Stimulated activated CD4-positive, alpha-beta T cell treated with anti-CD3 and anti-CD28 coated beads, Interleukin-1b, Interleukin-23, amount 100 ng/mL, for 24 hours (primary cell): ENCODE measurements at places on chromosomes 11 and 22.

- DNase-seq, result no peak
Measured at GRCh38 chr11:86676533-86677154, 4.2 kb upstream of the ME3 start.

- DNase-seq, result no peak
Measured at GRCh38 chr11:69492201-69492991, 10.9 kb downstream of the LINC01488 start.

GRCh38 chr11:121540627-121541026 is 87.9 kb upstream of the SORL1-AS1 start:
- DNase-seq, result no peak

DNA sequence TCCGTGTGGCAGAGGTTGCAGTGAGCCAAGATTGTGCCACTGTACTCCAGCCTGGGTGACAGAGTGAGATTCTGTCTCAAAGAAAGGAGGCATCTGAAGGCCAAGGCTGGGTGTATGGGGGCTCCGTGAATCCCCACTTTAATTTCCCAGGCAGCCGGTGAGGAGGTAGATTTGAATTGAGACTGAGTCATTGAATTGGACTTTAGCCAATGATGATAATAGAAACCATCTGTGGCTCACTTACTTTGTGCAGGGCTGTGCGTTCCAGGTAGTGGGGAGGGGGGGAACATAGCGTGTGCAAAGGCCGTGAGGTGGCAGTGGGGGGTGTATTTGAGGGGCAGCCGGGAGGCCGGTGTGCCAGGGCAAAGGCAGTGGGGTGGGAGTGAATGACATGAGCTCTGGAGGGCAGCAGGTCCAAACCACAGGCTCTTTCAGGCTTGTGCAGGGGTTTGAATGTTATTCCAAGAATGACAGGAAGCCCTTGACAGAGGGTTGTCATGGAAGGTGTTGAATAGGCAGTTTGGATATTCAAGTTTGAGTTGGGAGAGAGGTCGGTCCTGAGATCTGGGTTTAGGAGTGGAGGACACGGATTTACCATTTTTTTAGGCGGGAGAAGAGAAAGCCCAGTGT is 6.1 kb downstream of the ARHGAP8 start:
- no peak for DNase-seq

DNA sequence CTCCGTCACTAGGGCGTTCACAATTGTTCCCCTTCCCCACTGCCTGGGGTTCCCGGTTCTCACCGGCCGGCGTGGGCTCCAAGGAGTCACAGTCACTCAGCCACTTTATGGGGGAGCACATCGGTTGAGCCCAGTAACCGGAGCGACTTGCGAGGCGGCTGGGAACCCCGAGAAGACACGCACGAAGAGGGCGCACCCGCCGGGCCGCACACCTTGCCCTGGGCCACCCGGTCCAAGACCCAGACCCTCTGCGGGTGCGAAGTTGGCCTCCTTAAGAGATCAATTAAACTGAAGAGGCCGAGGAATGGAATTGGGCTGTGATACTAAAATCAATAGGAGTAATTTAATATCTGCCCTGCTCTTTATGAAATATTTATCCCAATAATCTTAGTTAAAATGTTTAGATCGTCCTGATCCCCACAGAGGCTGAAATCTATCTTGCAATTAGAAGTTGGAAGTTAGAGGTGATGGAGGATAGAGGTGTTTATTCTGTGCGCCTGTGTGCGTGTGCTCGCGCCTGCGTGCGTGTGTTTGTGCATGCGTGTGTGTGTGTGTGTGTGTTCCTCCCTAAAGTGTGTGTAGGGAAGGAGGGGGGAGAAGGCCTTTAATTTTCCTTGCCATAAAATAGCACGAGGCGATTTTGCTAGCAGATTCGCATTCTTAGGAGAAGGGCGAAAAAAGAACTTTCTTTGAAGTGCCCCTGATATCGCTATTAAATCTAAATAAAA is 954 bp upstream of the MN1 start:
- no peak for DNase-seq

DNA sequence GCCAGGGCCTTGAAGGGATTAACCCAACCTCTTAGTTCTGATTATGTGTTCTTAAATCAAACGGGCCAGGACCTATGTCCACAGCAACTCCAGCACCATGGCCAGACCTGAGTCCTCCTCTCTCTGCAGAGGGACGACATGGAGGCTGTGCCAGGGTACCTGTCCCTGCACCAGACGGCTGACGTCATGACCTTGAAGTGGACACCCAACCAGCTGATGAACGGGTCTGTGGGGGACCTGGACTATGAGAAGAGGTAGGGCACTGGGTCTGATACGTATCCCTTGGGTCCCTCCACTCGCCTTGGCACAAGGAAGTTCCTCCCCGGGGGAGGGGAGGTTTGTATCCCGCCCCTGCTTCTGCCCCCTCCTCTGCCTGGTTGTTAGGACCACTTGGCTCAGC is 53.6 kb downstream of the SGSM1 start:
- DNase-seq, result no peak

DNA sequence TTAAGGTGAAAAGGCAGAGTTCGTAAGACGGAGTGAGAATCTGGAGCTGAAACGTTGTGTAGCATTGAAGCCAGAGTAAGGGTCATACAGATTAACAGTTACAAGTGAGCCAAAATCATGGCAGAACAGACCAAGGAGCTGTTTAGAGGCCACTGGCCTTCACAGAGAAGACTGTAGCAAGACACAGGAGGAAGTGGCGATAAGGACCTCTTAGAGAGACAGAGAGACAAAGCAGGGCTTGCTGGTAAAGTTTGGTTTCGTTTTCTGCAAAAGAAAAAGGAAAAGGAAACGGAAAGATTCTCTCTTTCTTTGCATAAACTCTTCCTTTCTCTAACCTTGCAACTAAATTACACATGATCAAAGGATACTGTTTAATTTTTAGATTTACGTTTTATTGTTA is 83.0 kb downstream of the AASDHPPT start:
- no peak for DNase-seq

DNA sequence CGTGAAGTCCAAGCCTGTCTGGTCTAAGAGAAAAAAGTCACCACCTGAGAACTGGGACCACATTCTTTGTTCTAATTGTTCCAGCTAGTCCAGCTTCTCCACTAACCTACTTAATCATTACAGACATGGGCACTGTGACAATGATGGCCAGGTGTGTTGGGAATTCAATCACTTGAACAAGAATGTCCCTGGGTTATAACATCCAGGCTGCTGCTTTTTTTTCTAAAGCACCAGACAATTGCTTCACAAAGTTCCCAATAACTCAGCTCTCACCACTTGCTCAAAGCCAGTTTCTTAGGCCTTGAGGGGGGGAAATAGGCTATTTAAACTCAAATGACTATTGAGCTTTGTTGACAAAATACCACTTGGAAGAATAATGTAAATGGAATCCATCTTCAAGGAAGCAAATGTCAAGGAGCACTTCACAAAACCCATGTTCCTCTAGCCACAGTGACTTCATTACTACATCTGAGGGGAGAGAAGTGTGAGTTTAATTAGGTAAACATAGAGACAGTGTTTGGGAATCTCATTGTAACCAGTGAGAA is 80.3 kb downstream of the ME3 start:
- DNase-seq, result no peak

DNA sequence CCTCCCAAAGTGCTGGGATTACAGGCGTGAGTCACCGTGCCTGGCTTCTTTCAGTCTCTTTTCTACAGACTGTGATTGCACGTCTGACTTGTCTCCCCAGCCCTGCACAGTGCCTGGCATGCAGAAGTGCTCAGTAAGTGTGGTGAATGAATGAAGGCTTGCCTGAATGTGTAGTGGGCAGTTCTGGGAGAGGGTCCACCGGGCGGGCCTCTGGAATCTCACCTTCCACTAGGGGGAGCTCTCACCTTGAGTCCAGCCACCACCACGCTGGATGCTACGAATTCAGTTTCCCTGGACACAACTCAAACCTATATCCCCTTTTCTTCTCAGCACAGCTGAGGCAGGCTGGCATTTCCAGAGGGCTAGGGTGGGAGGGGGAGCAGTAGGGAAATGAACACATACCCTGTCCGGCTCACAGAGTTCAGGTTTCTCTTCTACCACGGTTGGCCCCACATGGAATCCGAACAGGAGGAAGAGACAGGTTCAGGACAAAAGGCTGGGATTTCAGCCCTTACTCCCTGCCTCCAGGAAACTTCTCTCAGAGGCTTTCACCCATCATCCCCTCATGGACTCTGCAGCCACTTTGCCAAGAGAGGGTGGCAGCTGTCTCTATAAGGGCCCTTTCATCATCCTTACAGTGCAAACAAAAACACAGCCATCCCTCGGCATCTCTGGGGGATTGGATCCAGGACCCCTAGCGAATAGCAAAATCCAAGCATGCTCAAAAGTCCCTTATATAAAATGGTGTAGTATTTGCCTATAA is 86.8 kb downstream of the NECTIN1 start:
- no peak for DNase-seq

GRCh38 chr11:115049796-115050195 is 371.5 kb downstream of the NXPE2 start:
- no peak for DNase-seq

- no peak for DNase-seq
Measured at GRCh38 chr11:111326824-111327223, 28.5 kb downstream of the POU2AF3 start.

- DNase-seq, result peak; percentile 66
Measured at GRCh38 chr22:22710719-22711531, 66.5 kb downstream of the GGTLC2 start.

DNA sequence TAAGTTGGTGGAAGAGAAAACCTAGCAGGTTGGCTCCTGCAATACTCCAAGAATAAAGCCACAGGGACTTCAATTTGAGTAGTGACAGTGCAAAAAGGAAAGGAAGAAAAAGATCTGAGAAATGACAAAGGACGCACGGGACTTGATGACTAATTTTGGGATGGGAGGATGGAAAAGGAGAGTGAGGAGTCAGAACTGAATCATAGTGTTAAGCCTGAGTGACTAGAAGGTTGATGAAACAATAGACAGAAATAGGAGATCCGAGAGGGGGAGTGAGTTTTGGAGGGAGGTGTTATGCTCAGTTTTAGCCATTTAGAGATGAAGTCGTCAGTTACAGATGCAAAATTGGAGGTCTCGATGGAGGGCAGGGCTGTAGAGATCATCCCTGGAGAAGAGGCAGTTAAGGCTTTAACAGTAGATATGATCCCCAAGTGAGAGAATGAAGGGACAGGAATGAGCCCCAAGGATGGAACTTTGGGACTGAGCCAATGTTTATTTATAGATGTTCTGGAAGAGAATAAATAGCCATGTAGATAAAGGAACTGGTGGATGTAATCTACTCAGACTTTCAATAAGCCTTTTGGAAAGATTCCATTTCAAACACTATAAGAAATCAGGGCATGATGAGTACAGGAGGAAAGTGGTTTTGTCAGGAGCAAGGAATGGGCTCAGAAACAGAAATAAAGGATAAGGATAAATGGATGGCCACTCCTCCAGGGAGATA is 108.9 kb upstream of the NCAM1 start:
- no peak for DNase-seq

DNA sequence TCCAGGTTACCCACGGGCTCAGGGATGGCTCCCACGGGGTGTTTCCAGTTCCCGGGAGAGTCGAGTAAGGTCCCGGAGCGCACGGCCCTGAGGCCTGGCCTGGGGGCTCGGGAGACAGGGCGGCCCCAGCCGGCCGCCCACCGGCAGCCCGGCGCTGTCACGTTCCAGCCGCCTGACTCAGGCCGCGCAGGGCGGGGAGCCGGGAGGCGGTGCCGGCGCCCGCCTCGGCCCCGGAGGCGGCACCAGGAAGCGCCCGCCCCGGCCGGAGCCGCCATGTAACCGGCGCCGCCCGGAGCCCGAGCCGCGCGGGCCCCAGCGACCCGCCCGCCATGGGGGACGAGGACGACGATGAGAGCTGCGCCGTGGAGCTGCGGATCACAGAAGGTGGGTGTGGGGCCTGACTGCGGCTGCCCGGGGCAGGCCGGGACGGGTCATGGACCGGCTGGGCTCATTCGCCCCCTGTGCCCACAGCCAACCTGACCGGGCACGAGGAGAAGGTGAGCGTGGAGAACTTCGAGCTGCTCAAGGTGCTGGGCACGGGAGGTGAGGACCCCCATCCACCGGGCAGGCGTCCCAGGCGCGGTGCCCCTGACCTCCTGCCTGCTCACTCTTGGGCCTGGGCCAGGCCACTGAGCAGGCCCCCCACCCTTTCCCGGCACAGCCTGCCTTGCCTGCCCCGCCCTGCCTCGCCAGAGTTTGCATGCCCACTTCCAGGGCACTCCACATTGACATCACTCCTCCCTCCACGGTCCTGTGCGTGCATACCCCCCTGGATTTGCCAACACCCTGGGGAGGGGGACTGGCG is at the start of gene RPS6KA4:
Gene RPS6KA4, plus strand, starts transcription at position 256 of the 805 bp plus-strand sequence. Its CDS starts 74 bp downstream, at position 330.
- peak; percentile 60 for DNase-seq

DNA sequence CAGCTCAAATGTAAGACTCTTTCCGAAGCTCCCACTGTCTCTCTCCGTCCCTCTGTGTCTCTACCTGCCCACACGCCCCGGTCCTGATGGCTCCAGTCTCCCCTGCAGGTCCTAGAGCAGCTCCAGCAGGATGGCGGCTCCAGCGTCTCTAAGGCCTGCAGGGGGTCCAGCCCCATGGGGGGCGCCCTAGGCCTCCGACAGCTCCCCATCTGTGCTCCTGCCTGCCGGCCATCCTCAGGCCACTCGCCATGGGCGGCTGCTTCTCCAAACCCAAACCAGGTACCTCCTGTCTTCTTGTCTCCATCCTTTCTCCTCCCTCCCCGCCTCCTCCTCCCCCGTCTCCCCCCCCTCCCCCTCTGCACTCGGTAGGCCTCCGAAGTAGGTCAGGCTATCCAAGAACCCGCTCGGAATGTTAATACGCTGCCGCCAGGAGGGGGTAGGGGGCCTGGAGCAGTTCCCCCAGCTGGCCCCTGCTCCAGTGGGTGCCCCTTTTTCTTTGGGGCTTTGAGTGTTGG is 699 bp downstream of the AIFM3 start:
- DNase-seq, result no peak

- DNase-seq, result no peak
Measured at GRCh38 chr11:78654866-78655265, 80.2 kb upstream of the NARS2 start.
